ENCODE measurements at places on chromosomes 2 and 18.

- DNase-seq = no peak
These were observed 465.5 kb downstream of the XIRP2 start for GRCh38 chr2:167353605-167354280.

DNA sequence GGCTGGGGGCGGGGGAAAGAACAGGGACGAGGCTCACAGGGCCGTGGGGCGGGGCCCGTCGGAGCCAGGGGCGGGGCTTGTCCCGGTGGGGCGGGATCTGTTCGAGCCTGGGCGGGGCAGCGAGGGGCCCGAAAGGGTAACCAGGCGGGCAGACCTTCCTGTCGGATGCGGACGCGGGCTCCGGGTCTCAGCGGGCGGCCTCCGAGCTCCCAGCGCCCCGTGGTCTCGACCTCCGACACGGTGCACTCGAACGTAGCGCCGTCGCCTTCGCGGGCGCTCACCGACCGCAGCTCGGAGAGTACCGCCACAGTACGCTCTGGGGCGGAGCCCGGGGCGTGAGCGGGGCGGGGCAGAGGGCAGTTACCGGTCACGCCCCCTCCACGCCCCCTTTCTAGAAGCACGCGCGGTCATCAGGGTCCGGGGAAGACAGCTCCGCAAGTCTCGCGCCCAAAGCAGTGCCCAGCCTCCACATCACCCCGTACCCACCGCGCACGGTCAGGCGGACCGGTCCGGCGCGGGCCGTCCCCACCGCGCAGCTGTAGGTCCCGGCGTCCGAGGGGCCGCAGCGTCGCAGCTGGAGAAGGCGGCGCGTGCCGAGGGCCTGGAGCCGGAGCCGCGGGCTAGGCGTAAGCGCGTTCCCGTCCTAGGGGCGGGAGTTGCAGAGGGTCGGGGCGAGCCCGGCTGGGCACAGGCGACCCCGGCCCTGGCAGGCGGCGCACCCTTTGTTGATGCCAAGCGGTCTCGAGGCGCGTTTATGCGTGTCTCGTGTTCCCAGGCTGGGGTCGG lies 8.7 kb downstream of the TMEM198 start:
- peak; percentile 84 for DNase-seq

DNA sequence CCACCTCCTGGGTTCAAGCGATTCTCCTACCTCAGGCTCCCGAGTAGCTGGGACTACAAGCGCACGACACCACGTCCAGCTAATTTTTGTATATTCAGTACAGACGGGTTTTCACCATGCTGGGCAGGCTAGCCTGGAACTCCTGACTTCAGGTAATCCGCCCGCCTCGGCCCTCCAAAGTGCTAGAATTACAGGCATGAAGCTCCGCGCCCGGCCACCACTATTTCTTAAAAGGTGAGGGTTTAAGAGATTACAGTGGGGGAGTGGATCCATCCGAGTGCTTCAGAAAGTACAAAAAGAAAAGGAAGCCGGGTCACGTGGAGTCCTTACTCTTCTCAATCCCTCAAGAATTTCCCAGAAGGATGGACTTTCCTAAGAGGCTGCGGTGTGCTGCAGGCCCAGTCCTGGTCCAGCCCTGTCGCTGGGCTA lies 146.9 kb downstream of the ANKRD44 start:
- no peak for DNase-seq

DNA sequence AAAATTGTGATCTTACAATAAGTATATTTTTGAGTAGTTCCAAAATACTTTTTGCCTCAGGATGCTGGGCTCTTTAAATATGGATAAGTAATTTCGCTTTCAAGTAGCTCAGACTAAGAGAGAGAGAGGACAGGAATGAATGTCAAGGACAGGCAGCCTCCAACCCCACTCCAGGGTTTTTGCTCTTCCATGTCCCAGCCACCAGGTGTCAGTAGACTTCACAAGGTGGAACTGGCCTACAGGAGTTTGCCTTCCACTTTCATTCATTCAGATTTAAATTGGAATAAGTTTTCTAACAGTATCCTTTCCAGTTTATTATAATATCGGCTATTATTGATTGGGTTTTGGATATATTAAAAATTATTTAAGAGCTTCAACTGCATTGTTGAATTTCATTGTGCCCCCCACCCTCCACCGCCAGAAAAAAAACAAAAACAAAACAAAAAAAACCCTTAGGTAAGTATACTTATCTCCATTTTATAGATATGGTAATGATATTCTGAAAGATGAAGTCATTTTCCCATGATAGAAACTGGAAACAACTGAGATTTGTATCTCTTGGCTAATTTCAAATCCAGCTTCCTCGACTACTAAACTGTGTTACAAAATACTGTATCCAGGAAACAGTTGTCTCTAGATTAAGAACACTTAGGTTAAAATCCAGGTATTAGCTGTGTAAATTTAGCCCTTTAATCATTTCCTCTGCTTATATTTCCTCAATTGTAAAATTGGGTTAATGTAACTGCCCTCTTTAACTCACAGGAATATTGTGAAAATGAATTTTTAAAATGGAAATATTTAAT lies 793.1 kb downstream of the ERBB4 start:
- peak; percentile 52 for DNase-seq

DNA sequence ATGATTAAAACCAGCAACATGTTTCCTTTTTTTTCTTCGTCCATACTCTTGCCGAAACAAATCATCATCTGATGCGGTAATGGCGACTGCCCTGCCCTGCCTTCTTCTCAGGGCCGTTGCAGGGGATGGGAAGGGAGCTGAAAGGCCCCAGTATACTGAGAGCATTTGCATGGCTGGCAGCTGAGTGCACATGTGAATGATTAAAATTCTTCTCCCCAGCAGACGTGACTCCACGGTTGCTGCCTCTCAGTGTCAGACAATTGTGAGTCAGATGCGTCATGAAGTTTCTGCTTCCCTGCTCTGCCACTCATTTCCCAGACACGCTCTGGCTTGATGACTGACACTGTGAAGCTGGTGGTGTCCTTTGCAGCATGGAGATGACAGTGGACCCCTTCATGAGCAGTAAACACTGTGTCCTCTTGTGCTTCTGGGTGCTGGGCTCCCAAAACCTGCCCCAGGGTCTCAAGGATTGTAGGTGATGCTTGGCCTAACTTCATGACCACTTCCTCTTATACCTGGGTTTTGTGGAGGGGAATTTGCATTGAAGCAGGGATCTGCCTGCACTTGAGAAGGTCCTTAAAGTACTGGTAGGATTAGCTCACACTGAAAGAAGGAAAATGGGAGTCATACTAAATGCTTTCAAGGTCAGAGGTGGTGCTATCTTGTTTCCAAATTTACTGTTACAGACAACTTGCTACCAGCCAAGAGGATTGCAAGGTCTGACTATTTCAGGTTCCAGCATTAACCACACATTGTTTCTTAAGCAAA lies 222.5 kb upstream of the COPS8 start:
- DNase-seq = no peak

GRCh38 chr2:2739231-2739795 lies 408.2 kb upstream of the MYT1L start:
- no peak for DNase-seq

- no peak for DNase-seq
These were observed 20.7 kb downstream of the SLC19A3 start for GRCh38 chr2:227696990-227697679.

Measured in renal pelvis (tissue), 12 donors.